ENCODE measurements at places on chromosomes 5 and 9. TPM values are rescaled to one million over a fixed set of nuclear protein-coding genes. Genes with fewer than 3 reads are reported as not detected.

GRCh38 chr5:126070481-126070880, 352.7 kb upstream of the GRAMD2B start:
- H3K27me3 ChIP-seq = no peaks in the 10 kb centered on the region
- no peak overlapping the region for H3K27ac ChIP-seq
- no peak overlapping the region for H3K4me3 ChIP-seq
- DNase-seq = no peak
- H3K36me3 ChIP-seq = no peaks in the 10 kb centered on the region
- H3K4me1 ChIP-seq = no peaks in the 10 kb centered on the region

DNA sequence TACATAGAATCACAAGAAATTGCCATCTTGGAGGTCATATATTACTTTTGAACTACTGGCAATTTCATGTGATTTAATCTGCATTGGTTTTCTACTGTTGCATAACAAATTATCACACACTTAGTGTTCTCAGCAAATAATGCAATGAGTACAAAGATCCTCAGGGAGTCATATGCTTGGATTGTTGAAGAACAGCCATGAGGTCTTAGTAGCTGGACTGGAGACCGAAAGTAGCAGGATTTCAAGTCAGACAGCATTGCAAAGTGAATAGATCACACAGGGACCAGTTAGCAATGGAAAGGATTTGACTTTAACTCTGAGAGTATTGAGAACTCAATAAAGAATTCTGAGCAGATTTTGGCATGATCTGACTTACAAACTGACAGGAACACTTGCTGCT, 32.2 kb upstream of the FRMD3 start:
- no peak for DNase-seq
- no peaks in the 10 kb centered on the region for H3K36me3 ChIP-seq
- no peaks in the 10 kb centered on the region for H3K27me3 ChIP-seq
- no peak overlapping the region for H3K27ac ChIP-seq

- H3K27me3 ChIP-seq = peaks cover 11% of the 10 kb centered on the region
- H3K36me3 ChIP-seq = no peaks in the 10 kb centered on the region
- no peak for DNase-seq
These were observed 74.2 kb upstream of the SPOCK1 start for GRCh38 chr5:137573376-137573775.

Gene GNA14
- 0.09 TPM for total RNA-seq

- no peak overlapping the region for H3K27ac ChIP-seq
- H3K36me3 ChIP-seq = no peaks in the 10 kb centered on the region
- H3K4me1 ChIP-seq = peaks cover 2% of the 10 kb centered on the region
- no peak overlapping the region for H3K4me3 ChIP-seq
These were observed 109.8 kb upstream of the IFNK start for GRCh38 chr9:27414220-27414761.

Gene CACFD1
- 0.46 TPM for total RNA-seq

DNA sequence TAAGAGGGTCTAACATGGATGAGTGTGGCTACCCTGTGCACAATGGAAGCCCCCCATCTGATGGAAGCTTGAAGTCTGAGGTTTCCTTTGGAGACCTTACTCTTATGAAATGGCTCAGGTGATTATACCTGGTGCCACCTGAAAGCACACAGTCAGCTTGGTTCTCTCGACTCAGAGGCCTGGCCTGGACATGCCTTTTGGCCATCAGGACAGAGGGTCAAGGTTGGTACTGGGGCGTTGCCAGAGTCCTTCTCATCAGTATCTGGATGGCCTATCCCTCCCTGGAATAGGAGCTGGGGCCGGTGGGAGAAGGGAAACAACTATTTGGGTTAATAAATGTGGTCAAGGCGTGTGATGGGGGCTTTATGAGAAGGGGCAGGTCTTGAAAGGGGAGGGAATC, 48.9 kb downstream of the COL27A1 start:
- no peak for DNase-seq
- no peak overlapping the region for H3K4me3 ChIP-seq
- H3K36me3 ChIP-seq = no peaks in the 10 kb centered on the region
- H3K4me1 ChIP-seq = no peaks in the 10 kb centered on the region
- no peaks in the 10 kb centered on the region for H3K27me3 ChIP-seq
- H3K27ac ChIP-seq = no peak overlapping the region

DNA sequence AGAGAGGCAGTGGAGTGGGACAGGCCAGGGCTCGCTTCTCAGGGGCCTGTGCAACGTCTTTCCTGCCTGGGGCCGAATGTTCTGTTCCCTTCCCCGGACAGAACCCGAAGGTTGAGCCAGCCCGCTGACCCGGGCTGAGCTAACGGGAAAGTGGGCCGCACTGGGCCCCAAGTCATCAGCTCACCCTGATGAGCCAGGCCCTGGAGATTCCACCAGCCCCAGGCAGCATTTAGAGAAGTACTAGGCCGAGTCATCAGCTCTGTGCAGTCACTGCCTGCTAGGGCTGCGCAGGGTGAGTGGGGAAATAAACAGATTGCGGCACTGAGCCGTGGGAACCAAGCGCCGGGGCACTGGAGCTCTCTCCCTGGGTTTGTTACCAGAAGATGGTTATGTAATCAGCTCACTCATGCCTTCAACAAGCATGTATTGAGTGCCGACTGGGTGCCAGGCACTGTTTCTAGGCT, 29.1 kb upstream of the DUSP1 start:
- H3K4me1 ChIP-seq = peaks cover 8% of the 10 kb centered on the region
- no peaks in the 10 kb centered on the region for H3K36me3 ChIP-seq
- H3K27me3 ChIP-seq = no peaks in the 10 kb centered on the region
- H3K4me3 ChIP-seq = no peak overlapping the region
- H3K27ac ChIP-seq = no peak overlapping the region

Gene LRRC19
- not detected for total RNA-seq

DNA sequence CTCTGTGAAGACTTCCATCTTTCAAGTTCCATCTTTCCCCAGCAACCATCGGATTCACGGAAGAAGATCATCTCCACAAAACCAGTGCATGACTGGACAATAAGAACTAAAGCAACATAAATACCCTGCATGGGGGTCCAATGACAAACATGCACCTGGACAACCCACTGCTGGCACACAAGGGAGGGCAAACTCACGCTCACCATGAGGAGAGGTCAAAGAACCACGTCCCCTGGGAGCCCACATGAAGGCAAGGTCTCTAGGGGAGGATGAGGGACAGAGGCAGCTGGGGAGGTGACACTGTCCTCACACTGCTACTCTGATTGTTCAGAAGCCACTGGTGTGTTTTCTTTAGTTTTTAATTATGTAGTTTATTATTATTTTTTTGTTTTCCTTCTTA, 190.8 kb downstream of the MED10 start:
- H3K4me1 ChIP-seq = peaks cover 4% of the 10 kb centered on the region
- no peak for DNase-seq
- no peaks in the 10 kb centered on the region for H3K36me3 ChIP-seq
- no peak overlapping the region for H3K27ac ChIP-seq
- H3K27me3 ChIP-seq = no peaks in the 10 kb centered on the region

DNA sequence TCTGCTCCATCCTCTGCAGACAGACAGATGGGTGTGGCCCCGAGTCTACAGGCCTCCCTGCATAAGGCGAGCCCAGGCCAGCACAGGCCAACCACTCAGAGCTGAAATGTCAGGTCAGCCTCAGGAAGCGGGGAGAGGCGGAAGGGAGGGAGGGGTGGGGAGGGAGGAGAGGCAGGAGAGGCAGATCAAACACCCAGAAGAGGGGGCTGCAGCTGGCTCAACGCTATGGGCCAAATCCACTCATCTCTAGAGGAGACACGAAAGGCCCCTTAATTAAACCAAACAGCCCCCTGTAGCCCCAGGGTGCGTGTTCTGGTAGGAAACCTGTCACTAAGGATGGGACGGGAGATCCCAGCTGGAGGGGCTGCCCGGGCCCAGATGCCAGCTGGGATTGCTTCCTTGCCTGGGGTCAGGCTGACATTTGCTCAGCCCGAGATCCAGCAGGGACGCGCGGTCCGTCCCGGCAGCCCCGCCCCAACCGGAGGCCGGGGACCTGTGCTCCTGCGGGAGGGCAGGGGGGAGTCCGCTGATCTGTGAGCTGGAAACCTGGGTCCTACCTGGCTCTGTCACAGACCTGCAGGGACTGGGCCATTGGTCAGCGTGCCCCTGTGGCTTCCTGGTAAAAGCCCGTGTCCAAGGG, 97.2 kb upstream of the SARDH start:
- DNase-seq = no peak
- no peaks in the 10 kb centered on the region for H3K27me3 ChIP-seq
- H3K4me3 ChIP-seq = no peak overlapping the region
- no peak overlapping the region for H3K27ac ChIP-seq
- no peaks in the 10 kb centered on the region for H3K36me3 ChIP-seq

DNA sequence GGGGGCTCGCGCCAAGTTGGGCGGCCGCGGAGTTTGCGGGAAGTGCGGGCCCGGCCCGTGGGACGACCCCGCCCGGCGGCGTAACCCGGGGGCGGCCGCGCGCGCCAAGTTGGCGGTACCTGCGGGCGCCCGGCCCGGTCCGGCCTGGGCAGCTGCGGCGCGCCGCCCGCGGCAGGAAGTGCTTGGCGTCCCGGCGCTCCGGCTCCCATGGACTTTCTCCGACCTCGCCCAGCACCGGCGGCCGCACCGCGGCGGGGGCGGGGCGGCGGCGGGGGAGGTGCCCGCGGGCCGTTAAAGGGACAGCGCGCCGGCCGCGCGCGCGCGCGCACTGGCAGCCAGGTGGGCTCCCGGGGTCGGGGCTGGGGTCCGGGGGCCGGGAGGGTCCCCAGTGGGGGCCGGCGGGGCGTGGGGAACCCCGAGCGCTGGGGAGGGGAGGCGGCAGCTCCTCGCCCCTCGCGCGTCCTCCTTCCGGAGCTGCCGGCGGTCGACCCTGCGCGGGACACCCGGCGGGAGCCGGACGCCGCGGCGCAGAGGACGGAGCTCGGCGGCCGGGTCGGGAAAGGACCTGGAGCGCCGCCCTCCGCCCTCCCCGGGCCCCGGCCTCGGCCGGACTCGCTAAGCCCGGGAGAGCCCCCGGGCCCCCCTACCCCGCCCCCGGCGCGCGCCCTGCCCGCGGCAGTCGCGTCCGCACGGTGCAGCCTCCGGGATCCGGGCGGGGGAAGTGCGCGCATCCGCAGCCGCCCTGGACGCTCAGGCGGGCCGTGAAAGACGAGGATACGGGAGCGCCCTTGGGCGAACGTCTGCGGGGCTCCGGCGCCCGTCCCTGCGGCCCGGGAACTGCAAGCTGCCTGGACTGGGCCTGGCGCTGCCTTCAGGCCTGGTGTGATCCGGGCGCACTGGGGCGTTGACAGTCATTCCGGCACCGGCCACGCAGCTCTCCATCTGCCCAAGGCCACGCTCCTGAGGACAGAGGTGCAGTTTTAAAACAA, at the start of gene NACC2:
Gene NACC2, minus strand, starts transcription at position 220 of the 989 bp plus-strand sequence. CDS start 44,768 bp downstream, outside the sequence.
- no peaks in the 10 kb centered on the region for H3K36me3 ChIP-seq
- H3K4me3 ChIP-seq = peak within 1 kb of the TSS; percentile 66
- H3K27me3 ChIP-seq = peaks cover 16% of the 10 kb centered on the region
- no peak for DNase-seq
- H3K27ac ChIP-seq = no peak within 1 kb of the TSS

Gene DBH
- not detected for total RNA-seq

- H3K4me3 ChIP-seq = no peak overlapping the region
- peaks cover 2% of the 10 kb centered on the region for H3K27me3 ChIP-seq
- H3K27ac ChIP-seq = no peak overlapping the region
- H3K4me1 ChIP-seq = no peaks in the 10 kb centered on the region
- H3K36me3 ChIP-seq = no peaks in the 10 kb centered on the region
- no peak for DNase-seq
These were observed 39.8 kb upstream of the PITX1 start for GRCh38 chr5:135073761-135074345.

Gene ROR2
- not detected for total RNA-seq

Gene IFNA7
- not detected for total RNA-seq

- peaks cover 2% of the 10 kb centered on the region for H3K4me1 ChIP-seq
- H3K27me3 ChIP-seq = no peaks in the 10 kb centered on the region
- no peak overlapping the region for H3K27ac ChIP-seq
- peaks cover 77% of the 10 kb centered on the region for H3K36me3 ChIP-seq
These were observed 89.4 kb downstream of the DOCK8 start for GRCh38 chr9:304106-304505.

GRCh38 chr5:32842813-32843530, 131.9 kb downstream of the NPR3 start:
- H3K4me3 ChIP-seq = no peak overlapping the region
- H3K4me1 ChIP-seq = no peaks in the 10 kb centered on the region
- no peak for DNase-seq

Gene OR13C5
- total RNA-seq = not detected

GRCh38 chr9:114048533-114049415, 29.3 kb downstream of the AMBP start:
- H3K27me3 ChIP-seq = peaks cover 2% of the 10 kb centered on the region
- H3K4me3 ChIP-seq = no peak overlapping the region

GRCh38 chr9:79969393-79970145, 397.8 kb downstream of the TLE4 start:
- H3K4me3 ChIP-seq = no peak overlapping the region
- no peaks in the 10 kb centered on the region for H3K36me3 ChIP-seq
- H3K4me1 ChIP-seq = no peaks in the 10 kb centered on the region
- no peak for DNase-seq
- no peak overlapping the region for H3K27ac ChIP-seq

DNA sequence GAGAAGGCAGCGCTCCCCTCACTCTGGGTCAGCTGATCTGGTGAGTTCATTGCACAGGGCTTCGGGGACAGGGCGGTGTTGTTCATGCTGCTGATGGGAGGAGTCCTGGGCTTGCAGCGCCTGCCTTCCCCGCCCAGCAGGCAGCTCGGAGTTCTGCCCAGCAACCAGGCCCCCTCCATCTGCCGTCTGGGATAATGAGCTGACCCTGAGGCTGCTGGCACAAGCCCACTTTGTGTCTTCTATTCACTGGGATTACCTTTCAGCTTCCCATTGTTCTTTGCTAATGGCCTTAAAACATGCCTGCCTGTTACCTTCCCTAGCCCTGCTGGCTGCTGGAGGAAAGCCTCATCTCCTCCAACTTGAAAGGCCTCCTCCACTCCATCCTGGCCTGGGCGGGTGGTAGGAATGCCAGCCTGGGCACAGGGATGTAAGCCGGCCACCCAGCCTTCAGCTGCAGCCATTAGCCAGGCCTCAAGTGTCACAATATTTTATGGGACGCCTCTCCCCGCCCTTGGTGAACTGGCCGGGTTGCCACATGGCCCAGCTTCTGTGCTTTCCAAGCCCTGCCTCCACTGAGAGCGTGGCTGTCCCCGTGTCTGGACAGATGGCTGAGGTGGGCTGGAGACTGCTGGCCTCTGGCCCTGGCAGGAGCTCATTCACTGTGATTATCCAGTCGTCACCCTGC, 70.4 kb downstream of the GADD45G start:
- no peaks in the 10 kb centered on the region for H3K27me3 ChIP-seq
- no peak overlapping the region for H3K4me3 ChIP-seq
- peaks cover 13% of the 10 kb centered on the region for H3K4me1 ChIP-seq
- no peaks in the 10 kb centered on the region for H3K36me3 ChIP-seq
- DNase-seq = no peak

GRCh38 chr9:133224762-133225161, 15.7 kb upstream of the OBP2B start:
- H3K4me3 ChIP-seq = no peak overlapping the region
- no peak overlapping the region for H3K27ac ChIP-seq
- no peaks in the 10 kb centered on the region for H3K36me3 ChIP-seq
- DNase-seq = no peak
- peaks cover 8% of the 10 kb centered on the region for H3K27me3 ChIP-seq
- H3K4me1 ChIP-seq = no peaks in the 10 kb centered on the region

DNA sequence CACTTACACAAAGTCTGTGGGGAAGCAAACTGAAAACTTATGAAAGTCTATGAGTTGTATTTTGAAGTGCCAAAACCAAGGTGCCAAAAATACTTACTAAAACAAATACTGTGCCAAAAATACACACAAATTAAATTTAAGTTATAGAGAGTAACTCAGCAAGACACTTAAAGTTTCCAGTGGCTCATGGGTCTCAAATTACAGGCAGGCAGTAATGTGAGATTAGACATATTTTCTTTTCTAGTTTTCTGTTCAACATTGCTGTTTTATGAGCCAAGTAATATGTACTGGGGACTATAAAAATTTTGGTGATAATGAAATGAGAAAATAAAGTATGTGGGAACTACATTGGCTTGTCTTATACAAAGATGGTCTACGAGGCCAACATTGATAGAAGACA, 172.2 kb upstream of the SNX2 start:
- H3K27ac ChIP-seq = no peak overlapping the region
- no peaks in the 10 kb centered on the region for H3K27me3 ChIP-seq
- H3K4me1 ChIP-seq = no peaks in the 10 kb centered on the region
- no peaks in the 10 kb centered on the region for H3K36me3 ChIP-seq
- no peak for DNase-seq

All from activated T-helper 2 cell treated with anti-CD3 and anti-CD28 coated beads, Interferon-gamma antibody, Interleukin-2, Interleukin-4, amounts not matched to agents 10 μg/mL and 5 μg/mL and 100 μg/mL, durations not matched to agents 14 hours and 24 hours and 36 hours (primary cell).